Brain (organoid and tissue), 16 donors: ENCODE measurements at places on chromosomes 12 and 14.

- DNase-seq: peak; percentile 14
Measured at GRCh38 chr12:29858270-29858786, 74.6 kb upstream of the TMTC1 start.

GRCh38 chr12:94644141-94644979 is 6.0 kb downstream of the TMCC3 start:
- no peak for DNase-seq

GRCh38 chr14:20482382-20482781 is 13.2 kb downstream of the PNP start:
- no peak for DNase-seq

DNA sequence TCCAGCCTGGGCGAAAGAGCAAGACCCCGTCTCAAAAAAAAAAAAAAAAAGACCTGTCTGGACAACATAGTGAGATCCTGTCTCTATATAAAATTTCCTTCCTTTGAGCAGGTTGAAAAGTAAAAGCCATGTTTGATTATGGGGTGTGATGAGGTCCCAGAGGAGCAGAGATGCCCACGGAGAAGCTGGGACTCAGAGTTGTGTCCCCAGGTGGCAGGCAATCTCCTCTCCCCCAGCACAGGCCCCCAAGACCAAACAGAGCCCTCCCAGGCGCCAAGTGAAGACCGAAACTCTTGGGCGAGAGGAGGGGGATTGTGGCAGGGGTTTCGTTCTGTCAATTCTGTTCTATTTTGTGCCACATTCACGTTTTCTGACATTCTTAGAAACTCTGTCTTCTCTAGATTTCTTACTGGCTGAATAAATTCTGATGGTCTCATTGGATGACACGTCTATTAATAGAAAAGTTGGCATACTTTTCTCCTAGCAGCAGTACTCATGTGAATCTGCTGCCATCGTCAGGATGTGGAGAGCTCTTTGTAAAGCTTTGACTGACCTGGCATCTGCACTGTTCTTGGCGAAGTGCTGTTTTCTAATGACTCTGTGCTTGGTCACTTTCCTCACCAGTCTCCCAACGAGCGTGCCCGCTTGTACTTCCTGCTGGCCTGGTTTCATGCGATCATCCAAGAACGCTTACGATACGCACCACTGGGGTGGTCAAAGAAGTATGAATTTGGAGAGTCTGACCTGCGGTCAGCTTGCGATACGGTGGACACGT is 43.4 kb downstream of the HSP90AA1 start:
- no peak for DNase-seq

DNA sequence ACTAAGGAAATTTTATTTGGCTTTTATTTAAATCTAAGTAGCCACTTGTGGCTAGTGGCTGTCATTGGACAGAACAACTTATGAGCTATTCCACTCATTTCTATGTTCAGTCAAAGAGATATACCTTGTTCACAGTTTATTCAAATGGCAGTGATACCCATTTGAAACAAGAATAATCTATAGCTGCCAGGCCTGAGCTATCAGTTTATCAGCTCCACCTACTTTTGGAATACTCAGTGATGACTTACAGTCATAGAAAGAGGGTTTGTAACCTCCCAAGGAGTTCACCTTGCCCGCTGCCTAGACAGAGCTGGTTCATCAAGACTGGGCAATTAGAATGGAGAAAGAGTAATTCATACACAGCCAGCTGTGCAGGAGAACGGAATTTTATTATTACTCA is 4.5 kb upstream of the ABHD4 start:
- no peak for DNase-seq

DNA sequence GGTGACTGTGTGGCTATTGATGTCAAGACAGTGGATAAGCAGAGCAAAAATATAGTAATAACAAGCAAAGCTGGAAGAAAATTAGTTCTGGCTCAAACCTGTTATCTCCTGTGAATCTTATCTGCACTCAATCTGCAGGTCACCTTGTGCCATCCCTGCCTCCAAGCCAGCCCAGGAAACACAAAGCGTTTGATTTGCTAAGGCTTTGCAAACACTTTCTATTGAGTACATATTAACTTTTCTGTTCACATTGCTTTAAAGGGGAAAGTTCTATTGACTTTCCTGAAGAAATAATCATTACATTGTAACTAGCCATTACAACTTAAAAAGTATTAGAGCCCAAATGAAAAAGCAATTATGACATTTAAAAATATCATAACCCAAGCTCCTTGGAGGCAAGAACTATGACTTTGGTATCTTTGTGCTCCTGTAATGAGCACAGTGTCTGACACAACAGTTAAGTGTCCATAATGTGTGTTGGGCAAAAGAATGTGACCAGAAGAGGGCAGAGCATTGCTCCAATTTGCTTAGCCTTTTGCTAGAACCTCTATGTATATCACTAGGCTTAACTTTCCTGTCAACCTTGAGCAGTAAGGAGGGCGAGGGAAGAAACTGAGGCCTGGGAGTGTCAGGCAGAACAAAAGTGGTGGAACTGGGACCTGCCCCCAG is 24.7 kb downstream of the SERPINA3 start:
- no peak for DNase-seq

DNA sequence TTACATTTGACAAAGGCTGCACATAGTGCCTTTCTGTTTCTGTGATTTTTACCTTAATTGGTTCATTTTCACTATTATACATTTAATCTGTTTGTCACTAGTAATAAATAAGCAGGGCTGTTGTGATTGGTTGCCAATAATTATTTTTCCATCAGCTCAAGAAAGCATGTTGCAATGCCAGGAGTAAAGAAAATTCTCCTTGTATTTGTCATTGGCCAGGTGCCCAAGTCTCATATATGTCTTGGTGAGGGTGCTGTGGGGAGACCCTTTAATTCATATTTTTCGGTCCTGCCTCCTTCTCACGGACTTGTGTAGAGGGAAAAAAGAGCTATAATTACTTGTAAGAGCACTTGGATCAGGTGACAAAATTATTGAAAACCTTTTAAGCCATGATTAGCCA is 108.0 kb downstream of the KITLG start:
- DNase-seq: no peak

GRCh38 chr14:99860219-99860618 is 67.0 kb downstream of the EML1 start:
- no peak for DNase-seq

GRCh38 chr12:54932691-54933090 is 51.9 kb downstream of the TESPA1 start:
- no peak for DNase-seq

GRCh38 chr14:95502381-95502950 is 14.0 kb downstream of the SYNE3 start:
- no peak for DNase-seq

DNA sequence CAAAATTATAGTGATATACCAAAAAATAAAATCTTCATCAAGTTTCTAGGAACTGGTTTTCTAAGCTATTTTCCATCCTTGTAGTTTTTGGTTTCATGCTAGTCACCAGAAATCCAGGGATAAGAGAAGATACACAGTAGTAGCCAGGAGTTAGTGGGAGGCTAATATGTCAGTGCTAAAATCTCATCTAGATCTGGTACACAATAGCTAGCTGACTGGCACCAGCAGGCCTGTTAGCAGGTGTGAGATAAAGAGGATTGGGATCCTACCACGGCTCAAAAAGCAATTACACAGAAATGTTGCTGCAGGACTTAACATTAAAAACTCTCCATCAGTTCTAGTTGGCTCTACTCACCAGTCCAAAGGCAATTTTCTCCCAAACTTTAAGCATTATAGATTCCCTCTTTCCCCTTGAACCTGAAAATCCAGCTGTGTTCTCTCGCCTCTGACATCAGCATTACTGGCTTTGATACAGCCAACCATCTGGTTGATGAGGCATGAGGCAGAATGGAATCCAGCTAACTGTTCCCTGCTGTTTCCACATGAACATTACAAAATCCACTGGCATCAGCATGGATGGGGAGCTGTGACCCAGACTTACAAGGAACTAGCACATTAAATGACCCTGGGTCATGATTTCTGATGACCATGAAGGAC is 41.8 kb upstream of the CCDC196 start:
- peak; percentile 67 for DNase-seq

- peak; percentile 59 for DNase-seq
Measured at GRCh38 chr12:69254046-69254445, 14.7 kb downstream of the CPSF6 start.

DNA sequence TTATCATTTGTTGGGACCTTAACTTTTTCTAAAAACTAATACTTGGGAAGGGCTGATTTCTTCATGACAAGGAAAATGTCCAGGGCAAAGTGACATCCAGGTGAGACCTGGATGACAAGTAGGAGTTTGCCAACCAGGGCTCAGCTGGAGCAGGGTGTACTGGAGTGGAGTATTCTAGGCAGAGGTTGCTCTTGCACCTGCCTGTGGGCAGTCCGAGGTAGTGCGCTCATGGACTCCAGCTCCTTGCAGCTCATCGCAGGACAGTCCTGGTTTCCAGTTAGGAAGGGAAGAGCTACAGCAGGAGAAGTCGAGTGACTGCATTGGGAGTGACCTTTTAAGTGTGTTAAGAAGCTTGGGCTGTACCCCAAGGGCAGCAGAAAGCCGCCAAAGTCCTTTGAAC is 175.9 kb downstream of the PELI2 start:
- DNase-seq: no peak

DNA sequence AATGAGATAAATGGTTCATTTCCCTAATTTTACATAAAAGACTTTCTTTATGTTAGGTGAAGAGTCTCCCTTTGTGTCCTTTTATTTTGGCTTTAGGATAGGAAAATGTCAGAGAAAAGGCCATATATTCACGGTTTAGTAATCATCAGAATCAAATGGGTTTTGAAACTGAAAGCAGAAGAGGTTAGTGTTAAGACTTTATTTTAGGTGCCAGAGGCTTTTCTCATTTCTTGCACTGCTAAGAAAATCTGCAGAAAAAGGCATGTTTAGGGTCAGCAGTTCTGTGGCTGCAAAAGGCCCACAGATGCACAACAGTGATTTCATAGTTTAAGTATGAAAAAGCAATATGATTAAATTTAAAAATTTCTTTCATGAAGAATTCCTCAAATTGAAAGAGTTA is 80.4 kb upstream of the SINHCAF start:
- no peak for DNase-seq

- no peak for DNase-seq
Measured at GRCh38 chr12:45681465-45681864, 48.0 kb upstream of the ARID2 start.

- no peak for DNase-seq
Measured at GRCh38 chr12:15662983-15663659, 126.1 kb downstream of the EPS8 start.

- DNase-seq: no peak
Measured at GRCh38 chr14:95265106-95266094, 54.3 kb downstream of the CLMN start.

- no peak for DNase-seq
Measured at GRCh38 chr12:56288705-56289387, 11.3 kb downstream of the CS start.

DNA sequence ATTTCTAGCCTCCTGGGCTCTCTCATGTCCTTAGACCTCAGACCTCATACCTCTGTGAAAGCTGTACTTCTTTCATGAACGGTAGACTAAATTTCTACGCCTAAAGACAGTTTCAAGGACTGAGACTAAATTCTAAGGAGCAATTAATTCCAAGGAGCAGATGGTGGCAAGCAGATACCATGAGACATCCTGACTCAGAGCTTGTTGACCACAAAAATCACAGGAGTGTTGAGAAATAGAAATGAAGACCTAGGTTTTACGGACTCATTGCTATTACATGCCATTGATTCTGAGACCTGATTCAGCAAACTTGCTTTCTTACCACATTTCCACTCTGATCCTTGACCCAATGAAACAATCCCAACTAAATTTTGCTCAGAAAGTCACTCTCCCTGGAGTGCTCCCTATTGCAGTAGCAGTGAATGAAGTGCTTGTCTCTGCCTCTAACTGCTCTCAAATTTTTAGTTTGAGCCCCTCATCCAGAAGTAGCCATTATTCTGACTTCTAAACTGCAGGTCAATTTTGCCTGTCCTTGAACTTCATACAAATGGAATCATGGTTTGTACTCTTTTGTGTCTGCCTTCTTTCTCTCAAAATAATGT is 52.0 kb downstream of the PEX5 start:
- no peak for DNase-seq

DNA sequence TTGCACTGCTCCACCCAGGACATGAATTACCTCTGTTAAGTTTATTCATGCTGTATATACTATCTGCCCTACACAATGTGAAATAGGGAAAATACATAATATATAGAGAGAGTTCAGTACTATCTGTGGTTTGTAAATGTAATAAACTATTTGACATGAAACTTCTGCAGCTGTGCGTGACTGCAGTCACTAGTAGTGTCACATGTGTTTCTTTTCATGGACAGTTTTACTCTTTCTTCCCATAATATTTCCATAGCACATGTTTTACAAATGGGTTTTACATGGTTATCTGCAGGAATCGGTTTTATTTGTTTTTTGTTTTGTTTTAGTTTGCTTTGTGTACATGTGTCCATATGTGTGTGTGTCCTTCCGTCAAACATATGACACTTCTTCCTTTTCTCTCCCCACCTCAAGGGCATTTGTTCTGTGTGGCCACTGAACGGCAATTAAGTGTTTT is 1644.1 kb upstream of the FLRT2 start:
- no peak for DNase-seq

DNA sequence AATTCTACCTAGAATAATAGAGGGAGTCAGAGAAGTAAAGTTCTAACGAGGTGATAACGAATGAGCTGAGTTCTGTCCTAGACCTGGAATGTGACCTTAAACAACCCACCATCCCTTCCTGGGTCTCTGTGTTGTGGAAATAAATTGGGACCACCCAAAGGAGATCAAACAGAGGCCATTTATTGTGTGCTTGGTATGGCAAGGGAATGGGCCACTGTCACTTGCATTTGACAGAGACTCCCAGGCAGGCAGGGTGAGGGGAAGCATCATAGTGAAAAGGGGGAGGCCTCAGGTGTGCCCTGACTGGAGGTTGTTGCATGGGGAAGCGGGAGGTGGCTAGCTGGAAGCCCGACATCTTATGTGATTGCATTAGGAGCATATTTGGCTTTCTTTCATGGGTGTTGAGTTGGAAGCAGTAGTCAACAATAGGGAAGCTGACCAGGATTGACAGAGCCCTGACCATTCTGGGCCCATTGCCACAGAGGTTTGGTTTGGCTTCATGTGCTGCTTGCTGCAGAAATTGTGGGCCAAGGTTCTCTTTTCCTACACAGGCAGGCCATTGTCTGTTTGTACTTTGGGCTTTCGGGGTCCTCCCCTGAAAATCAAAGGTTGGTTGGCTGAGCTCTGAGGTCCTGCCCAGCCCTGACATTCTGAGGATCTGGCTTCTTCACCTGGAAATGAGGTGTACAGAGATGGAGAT is 17.6 kb upstream of the FAM181A start:
- peak; percentile 50 for DNase-seq
